Breast epithelium (tissue), 4 donors: ENCODE measurements at places on chromosomes 2 and 18. TPM values are rescaled to one million over a fixed set of nuclear protein-coding genes. Genes with fewer than 3 reads are reported as not detected.

DNA sequence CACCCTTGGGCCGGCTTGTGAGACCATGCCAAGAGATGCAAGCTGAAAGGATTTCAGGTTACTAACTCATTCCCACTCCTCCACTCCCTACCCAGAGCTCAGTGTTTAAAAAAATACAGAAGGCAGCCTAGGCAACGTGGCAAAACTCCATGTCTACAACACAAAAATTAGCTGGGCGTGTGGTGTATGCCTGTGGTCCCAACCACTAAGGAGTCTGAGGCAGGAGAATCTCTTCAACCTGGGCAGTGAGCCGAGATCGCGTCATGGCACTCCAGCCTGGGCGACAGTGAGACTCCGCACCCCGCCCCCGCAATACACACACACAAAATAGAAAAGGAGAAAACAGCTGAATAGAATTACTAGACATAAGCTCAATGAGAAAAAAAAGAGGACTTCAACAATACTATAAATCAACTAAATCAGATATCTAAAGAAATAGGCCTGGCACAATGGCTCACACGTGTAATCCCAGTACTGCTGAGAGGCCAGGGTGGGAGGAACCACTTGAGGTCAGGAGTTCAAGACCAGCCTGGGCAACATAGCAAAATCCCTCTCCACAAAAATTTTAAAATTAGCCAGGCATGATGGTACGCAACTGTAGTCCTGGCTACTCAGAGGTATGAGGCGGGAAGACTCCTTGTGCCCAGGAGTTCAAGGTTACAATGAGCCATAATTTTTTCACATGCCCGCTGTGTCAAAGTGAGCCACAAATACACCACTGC is 10.1 kb downstream of the IWS1 start:
- peak; percentile 56 for DNase-seq

DNA sequence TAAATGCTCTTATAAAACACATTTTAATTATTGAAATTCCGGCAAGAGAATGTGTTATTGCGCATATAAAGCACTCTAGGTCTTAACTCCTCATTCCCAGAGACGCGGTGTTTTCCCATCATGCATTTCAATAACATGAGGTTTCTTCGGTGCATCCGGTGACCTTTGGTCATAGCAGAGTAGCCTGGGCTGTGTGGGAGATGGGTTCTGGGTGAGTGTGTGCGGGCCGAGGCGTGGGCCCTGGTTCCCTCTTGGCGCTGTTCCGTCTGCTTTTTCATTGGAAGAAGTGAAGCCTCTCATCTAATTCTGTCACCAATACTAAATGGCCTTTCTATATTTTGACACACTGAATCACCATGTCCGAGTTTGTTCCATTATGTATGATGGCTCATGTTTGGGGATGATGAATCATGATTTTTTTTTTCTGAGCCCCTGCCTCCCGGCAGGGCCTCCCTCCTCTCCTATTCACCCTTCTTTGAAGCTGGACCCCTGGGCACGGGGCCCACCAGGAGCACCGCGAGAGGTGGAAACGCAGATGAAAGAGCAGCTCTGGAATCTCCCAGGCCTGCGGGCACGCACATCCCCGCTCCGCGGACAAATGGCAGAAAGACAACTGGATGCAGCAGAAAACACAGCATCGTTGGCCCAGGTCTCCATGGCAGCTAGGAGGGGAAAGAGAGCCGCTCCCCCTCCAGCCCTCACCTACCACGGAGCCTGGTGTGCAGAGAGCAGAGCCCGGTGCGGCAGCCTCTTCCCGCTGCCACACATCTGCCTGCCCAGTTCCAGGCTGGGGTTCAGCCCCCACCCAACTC is 85.8 kb upstream of the HPCAL1 start:
- DNase-seq: no peak

DNA sequence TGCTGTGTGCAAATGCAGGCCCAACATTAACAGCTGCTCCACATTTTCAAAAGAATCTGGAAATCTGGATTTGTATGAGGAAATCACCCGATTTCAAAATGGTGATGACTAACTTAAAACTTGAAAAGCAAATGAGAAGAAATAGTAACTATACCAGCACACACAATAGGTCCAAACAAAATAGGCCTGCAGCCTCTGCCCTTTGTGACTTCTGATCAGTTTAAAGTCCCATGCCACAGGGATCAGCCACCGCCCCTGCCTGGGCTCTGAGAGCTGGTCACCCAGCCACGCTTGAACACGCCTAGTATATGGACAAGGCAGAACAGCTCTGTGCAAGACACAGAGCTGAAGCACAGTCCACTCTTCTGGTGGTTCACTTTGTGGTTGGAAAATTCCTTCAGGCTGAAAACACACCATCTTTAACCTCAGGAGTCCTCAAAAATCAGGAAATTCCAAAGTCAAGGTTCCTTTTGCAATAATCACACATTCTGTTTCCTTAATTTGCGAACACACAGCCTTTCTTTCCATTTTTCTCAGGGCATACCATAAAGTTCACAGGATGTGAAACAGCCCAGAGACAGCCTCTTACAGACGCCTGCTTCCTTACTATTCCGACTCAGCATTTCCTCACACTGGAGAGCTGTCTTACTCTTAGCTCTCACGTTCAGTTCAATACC is 150.1 kb upstream of the RIOK3 start:
- no peak for DNase-seq

GRCh38 chr2:85104228-85104627 is 29.0 kb upstream of the TCF7L1 start:
- no peak for DNase-seq

GRCh38 chr2:62665446-62665845 is 40.1 kb upstream of the EHBP1 start:
- no peak for DNase-seq

The KIF5C gene
- total RNA-seq: 6.2 TPM
